ENCODE measurements at places on chromosomes 7 and 10. TPM values are rescaled to one million over a fixed set of nuclear protein-coding genes. Genes with fewer than 3 reads are reported as not detected.

DNA sequence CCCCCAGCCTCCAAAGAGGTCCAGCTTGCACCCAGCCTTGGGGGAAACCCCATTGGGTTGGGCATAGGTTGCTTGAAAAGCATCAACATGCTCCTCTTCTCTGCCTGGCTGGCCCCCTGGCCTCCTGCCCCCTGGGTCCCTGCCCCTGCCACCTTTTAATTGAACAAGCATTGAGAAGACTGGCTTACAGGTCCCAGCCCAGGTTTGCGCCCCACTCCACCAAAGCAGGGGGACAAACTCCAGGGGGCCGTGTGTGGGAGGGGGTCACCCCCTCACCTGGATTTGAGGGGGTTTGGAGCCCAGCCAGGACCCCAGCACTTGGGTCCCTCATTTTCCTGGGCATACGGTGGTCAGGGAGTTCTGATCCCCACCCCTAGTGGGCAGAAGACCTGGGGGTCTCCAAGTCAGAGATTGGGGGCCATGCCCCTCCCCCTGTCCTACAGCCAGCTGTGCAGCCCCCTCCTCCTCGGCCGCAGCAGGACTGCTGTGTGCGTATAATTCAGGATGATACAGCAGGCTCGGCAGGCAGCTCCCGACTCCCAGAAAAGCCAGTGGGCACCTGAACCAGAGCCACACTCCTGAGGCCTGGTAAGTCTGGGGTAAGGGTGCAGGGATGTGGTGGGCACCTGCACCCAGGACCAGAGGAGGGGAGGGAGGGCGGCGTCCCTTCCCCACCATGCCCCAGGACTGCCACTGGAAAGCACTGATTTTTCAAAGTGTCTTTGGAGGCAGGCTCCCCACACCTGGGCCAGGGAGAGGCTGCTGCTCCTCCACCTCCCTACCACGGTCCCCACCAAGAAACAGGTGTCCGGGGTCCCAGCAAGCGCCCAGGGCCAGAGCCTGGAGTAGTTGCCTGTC lies 1.7 kb downstream of the ELFN1 start:
- DNase-seq: no peak

GRCh38 chr10:31698181-31698830 lies 230.3 kb downstream of the ARHGAP12 start:
- DNase-seq: peak; percentile 74

GRCh38 chr7:55501611-55502010 lies 70.7 kb downstream of the VOPP1 start:
- DNase-seq: no peak

The MACC1 gene
- not detected for total RNA-seq

The SLC26A5 gene
- total RNA-seq: not detected

The SPDYE2B gene
- total RNA-seq: not detected

The ABCA13 gene
- total RNA-seq: 0.05 TPM

Measured in HFFc6 (cell line).